ENCODE measurements at places on chromosomes 6 and 20.

- DNase-seq = no peak
Measured at GRCh38 chr6:121223930-121224329, 110.3 kb downstream of the TBC1D32 start.

- no peak for DNase-seq
Measured at GRCh38 chr6:137465378-137466009, 28.7 kb downstream of the OLIG3 start.

DNA sequence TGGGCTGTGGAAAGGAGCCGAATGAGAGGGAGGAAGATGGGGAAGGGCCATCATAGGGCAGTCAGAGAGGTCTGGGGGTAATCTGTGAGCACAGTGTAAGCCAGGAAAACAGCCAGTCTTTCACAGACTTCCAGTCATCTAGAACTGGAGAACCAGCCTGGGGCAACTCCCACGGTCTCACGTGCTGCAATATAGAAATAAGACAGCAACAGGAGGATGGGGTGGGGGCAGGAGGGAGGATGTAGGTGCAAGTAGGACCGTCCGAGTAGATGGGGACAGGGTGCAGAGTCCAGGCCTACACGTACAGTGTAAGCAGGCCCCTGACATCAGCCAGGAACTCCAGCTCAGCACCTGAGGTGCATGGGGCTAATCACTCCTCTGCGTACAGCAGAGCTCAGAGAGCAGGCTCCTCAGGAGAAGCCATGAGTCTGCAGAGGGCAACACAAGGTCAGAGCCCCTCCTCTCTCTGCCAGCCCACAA, 58.2 kb upstream of the TNFAIP3 start:
- DNase-seq = no peak

DNA sequence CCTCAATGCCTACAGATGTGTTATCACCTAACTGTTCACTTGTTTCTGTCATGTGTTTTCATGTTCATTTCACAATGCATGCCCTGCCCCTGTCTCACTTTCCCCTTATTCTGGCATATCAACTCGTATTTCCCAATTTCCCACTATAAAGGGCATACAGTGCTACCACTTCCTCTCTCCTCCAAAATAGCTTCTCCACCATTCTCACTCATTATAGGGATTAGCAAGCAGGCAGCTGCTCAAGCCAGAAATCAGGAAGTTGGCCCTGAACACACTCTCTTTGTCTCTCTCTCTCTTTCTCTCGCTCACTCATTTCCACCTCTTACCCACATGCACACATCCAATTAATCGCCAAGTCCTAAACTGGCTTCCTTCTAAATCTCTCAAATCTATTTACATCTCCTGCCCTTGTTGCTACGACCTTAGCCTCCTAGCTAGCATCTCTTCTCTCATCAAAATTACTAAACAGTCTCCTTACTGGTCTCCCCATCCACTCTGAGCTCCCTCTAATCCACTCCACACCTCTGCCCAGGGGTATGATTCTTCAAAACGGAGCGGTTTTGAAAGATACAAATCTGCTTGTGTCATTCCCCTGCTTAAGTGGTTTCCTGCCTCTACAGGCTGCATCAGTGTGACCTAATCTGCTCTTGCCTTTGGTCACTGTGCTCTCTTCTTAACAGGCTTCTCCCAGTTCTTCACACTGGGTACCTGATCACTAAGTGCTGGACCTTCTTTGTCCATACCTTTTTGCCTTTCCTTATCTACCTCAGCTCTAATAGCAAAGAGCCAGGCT, 196.2 kb downstream of the BTBD9 start:
- peak; percentile 12 for DNase-seq

- DNase-seq = no peak
Measured at GRCh38 chr20:34268851-34269636, 27.8 kb downstream of the ASIP start.

GRCh38 chr6:159890792-159891191, at the start of gene MAS1:
MAS1 (plus strand) TSS chr6:159890988; CDS start chr6:159906956, 15,968 bp downstream.
- DNase-seq = no peak

DNA sequence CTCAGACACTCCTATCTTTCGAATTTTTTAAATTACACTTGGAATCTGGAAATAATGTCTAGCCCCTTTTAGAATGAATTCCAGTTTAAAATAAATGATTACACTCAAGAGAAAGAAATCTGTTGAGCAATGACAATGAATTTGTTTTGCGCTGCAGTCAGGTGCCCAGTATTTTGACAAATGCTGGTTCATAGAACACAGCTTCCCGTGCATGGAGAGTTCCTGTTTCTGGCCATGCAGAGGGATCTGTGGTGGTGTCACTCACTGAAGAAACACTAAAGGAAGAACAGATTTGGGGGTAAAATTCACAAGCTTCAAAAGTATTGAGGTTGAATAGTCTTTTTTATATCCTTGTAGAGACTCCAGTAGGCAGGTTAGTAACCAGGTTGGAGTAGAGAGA, 113.4 kb upstream of the CEP85L start:
- no peak for DNase-seq

DNA sequence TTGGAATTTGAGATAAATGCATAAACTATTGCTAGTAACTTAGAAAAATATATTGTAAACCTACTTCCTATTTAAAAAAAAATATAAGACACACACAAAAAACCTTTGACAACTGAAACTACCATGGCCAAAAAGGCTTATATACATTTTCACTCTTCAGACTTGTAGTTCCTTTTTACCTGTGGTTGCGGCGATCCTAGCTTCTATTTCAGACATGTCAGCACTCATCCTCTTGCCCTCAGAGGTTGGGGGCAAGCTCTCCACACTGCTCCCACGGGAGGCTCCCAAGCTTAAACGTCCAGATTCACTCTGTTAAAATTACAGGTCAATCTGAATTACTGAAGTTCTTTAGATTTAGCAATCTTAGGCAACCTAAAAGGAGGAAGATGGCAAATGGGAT, 39.8 kb downstream of the MAP3K7 start:
- DNase-seq = no peak

Measured in Jurkat, Clone E6-1 (cell line).